ENCODE measurements at places on chromosomes 7 and 10.

- DNase-seq = no peak
Measured at GRCh38 chr10:35650894-35651293, 8.8 kb upstream of the FZD8 start.

DNA sequence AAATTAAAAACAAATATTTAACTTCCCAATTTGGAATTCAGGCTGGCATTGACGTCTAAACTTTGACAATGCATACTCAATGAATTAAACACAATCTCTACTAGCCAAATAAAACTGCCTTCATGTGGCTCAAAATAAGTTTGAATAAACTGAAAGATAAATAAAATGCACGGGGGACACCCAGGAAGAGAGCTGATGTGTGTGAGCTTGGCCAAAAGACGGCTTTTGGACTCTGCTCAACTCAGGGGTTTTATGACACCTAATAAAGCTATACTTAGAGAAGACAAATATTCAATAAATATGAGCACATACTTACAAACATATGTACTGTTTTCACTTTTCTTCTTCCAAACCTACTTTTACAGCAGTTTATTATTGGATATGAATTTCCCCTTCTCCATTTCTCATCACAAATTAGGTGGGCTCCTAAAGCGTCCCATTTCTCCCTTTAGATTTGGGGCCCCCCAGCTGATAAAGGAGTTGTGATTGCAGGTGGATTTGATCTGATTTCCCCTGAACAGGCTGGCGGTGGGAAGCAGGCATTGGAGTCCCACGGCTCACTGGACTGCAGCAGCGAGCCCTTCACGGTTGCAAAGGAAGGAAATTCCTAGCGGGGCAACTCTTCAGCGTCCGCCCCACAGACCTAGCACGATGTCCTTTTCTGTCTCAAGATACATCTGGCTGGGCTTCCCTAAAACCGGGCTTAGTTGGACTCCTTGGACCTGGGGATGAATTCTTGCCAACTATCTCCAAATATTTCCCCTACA, 79.6 kb downstream of the INSIG1 start:
- no peak for DNase-seq

- no peak for DNase-seq
Measured at GRCh38 chr10:116304923-116305322, 19.3 kb upstream of the CCDC172 start.

DNA sequence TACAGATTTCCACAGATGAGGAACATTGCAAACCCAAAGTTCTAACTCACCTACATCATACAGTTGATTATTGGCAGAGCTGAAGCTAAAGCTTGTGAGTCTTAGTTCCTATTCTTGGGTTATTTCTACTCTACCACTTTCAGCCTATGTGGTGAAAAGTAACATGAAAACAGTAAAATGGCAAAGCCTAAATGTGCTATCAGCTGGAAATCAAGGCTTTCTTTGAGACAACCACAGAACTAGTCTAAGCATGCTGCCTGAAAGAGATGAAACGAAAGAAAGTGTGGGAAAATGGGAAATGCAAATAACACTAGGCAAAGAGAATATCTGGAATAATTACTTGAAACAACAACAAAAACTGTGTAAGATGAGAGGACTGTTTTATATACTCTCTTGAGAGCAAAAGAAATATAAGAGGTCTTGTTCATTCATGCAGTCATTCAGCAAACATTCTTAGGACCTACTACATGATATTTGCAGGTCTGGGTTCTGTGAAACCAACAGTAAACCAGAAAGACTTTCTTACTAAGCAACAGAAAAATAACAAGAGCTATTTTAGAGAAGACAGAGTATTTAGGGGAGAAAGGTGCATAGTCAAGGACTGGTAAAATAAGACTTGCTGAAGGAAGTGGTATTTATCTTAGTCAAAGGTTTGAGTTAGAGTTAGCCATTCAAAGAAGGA, 437.1 kb downstream of the HTR7 start:
- no peak for DNase-seq

DNA sequence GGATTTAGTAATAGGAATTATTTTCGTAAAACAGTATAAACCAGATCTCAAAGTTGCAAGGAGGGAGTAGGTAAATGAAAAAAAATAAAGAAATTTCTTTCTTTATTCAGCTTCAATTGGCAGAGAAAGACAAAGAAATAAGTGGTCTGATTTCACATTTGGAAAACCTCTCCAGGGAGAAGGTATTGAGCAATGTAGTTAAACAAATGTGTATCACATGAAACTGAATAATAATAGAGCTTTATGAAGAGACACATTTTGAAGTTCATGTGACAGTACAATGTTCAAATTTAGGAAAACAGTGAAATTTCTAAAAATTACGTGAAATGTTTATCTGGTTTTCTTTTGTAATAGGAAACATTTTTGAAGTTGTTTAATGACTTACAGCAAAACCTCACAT, 63.0 kb downstream of the TAX1BP1 start:
- no peak for DNase-seq

DNA sequence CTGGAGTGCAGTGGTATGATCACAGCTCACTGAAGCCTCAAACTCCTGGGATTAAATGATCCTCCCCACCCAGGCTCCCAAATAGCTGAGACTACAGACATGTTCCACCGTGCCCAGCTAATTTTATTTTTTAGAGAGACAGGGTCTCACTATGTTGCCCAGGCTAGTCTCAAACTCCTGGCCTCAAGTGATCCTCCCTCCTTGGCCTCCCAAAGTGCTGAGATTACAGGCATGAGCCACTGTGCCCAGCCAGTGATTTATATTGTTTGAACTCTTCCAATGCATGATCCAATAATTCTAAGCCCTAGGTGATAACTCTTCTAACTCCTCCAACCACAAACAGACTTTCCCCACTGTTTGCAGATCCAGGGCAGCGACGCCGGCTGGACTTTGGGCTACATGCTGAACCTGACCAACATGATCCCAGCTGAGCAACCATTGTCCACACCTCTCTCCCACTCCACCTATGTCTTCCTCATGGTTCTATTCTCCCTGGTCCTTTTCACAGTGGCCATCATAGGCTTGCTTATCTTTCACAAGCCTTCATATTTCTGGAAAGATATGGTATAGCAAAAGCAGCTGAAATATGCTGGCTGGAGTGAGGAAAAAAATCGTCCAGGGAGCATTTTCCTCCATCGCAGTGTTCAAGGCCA, 41.8 kb upstream of the CC2D2B start:
- no peak for DNase-seq

DNA sequence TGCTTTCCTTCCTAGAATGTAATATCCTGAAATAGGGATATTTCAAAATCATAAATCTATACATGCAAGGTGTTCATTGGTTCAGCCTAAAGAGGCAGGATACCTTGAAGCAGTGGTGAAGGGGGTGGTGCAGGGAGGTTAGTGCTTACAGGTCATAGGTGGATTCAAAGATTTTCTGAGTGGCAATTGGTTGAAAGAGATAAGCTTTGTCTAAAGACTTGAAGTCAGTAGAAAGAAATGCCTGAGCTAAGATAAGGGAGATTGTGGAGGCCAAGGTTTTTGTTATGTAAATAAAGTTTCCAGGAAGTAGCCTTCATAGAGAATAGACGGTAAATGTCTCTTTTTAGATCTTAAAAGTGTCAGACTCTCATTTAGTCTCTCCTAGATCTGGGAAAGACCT, 741.2 kb upstream of the ZWINT start:
- DNase-seq = no peak

DNA sequence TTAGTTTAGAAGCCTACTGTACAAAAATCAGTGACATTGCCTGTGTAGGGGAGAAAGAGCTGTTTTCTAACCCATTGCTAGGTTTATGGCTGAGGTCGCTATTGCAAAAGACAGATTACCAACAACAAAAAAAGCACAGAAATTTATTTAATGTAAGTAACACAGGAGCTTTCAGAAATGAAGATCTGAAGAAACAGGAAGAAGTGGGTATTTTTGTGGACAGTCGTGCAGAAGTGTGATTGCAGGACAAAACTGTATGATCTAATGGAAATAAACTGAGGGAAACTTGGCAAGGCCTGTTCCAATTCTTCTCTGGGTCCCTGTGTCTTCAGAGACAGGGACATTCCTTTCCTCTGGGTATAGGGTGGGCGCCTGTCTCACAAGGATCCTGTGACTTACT, 87.4 kb downstream of the APBB1IP start:
- no peak for DNase-seq

- no peak for DNase-seq
Measured at GRCh38 chr10:84822931-84823630, 494.7 kb downstream of the CCSER2 start.

DNA sequence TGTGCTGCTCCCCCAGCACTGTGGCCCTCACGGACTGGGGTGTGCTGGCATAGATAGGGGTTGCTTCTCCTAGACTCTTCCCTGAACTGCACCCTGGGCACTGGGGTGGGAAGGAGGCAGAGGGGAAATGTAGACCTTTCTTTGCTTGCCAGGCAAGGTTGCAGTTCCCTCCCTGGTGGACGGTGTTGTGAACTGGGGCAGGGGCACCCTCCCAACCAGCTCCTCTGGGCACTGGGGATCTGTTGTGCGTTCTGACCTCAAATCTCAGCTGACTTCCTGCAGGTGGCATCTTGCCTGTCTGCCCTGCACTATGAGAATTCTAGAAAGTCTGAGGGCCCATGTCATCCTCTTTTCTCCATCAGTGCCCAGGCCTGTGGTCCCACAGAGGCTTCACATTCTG, 53.9 kb downstream of the ARHGAP22 start:
- no peak for DNase-seq

DNA sequence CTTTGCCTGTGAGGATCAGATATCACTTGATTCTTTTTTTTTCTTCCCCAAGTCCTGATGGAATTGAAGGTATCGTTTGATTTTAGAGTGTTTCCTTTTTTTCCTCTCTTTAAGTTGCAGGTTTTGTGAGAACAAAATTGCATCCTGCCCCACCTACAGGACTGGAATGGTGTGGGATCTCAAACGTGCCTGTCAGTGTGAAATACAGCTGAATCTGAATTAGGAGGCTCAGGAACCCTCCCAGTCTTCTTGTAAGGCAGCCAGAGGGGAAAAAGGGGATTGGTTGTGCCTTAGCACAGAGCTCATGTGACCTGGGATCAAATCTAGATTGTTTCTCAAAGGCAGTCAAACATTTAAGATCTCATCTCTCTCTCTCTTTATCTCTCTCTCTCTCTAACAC, 32.7 kb upstream of the KLHL7 start:
- no peak for DNase-seq

DNA sequence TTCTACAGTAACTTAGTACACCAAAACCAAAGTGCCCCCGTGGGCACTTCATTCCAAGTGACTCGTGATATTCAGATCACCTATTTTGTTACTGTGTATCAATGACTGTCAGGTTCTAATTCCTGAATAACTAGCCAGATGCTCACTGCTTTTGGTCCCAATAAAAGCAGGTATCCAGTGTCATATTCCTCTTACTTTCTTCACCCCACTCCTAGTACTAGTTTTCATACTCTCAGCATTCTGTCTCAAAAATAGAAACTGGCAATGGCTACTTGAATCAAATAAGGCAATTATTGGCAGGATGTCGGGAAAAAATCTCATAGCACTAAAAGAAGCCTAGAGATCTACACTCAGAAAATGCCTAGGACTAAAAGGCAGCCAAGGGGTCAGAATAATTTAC, 84.6 kb downstream of the ZNF467 start:
- DNase-seq = no peak

DNA sequence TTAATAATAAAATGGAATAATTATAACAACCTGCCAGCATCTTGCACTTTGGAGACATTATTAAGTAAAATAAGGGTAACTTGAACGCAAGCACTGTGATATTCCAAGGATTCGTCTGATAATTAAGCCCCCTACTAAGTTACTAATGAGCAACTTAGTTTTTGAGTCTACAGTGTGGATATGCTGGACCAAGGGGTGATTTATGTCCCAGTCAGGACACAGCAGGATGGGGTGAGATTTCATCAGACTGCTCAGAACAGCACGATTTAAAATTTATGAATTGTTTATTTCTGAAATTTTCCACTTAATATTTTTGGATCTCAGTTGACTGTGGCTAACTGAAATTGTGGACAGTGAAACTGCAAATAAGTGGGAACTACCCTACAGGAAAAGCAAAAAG, 182.8 kb upstream of the PHF14 start:
- DNase-seq = no peak

- DNase-seq = no peak
Measured at GRCh38 chr10:79147796-79148451, 79.2 kb downstream of the ZMIZ1 start.

DNA sequence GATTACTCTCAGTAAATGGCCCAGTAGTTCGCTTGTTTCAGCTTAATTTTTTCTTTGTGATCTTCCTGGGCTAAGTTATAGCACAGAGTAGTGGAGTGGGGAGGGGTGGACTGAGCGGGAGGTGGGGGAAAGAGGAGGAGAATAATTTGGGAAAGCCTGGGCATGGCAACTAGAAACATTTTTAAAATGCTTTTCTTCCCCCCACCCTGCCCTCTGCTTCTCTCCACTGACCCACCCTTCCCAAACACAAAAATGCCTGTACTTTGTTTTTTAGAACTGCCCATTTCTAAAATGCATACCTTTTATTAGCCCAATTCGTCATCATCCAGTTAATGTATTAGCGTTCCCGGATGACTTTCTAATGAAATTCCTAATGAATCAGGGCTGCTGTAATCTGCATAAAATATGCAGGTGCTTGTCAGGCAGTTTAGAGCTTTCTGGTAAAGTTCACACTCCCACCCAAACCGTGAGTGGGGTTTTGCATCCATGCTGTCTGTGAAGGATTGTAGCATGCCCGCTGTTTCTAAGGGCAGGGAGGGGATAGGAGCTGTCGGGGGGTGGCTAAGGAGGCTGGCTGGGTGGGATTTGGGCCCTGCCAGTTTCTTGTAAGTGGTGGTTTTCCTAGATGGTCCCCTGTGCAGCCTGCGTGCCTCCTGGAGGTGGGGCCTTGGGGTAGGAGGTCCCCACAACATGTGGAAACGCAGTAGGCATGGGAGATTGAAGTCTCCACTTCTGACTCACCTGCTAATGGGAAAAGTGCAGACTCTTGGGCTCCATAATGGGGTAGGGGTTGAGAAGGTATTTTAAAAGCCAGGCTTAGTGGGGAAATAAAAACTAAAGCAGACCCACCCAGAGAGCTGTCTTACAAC, 190.3 kb downstream of the TCF7L2 start:
- DNase-seq = no peak

GRCh38 chr7:868189-868486, 8.2 kb upstream of the GET4 start:
- no peak for DNase-seq

DNA sequence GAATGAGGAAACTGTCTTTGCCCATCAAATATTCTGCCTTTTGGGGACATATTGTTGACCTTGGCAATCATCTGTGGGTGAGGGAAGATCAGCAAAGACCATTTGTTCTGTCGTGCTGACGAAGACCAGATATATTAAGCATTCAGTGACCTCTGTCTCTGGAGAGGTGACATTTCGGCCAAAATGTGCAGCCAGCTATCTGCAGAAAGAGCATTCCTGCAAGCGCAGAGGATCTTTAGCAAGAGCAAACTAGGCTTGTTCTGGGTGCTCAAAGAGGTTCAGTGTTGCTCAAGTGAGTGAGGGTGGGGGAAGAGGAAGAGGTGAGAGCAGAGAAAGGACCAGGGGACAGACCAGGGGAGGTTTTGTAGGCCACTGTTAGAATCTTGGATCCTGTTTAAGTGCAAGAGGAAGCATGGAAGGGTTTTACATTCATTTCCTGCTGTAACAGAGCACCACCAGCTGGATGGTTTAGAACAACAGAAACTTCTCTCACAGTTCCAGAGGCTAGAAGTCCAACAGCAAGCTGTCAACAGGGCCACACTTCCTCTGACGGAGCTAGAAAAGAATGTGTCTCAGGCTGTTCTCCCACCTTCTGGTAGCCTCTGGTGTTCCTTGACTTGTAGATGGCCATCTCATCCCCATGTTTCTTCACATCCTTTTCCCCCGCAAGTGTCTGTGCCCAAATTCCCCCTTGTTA, 11.2 kb downstream of the C10orf120 start:
- no peak for DNase-seq
